ENCODE measurements at places on chromosomes 7 and 10. TPM values are rescaled to one million over a fixed set of nuclear protein-coding genes. Genes with fewer than 3 reads are reported as not detected.
A peak's percentile ranks its signal among the peaks of the same experiment; 100 is the strongest.

DNA sequence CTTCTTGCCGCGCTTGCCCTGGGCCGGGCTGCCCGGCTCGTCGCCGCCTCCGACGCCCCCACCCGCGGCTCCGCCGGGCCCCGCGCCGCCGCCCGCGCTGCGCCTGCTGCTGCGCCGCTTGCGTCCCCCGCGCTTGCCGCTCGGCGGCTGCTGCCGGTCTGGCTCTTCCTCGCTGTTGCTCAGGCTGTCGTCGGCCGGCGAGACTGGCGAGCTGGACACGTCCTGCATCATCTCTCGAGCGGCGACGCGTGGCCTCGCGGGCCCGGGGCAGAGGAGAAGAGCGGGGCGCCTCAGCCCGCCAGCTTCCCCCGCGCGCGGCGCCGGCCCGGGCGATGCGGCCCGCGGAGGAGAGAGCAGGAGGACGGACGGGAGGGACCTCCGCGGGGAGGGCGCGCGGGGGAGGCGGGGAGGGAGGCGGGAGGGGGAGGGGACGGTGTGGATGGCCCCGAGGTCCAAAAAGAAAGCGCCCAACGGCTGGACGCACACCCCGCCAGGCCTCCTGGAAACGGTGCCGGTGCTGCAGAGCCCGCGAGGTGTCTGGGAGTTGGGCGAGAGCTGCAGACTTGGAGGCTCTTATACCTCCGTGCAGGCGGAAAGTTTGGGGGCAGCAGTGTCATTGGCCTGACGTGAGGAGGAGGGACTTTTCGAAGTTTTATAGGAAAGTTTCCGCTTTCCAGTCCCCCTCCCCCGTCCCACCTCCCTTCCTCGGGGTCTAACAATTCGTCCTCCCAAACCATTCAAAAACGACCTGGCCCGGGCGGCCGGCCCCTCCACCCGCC, at the start of gene TWIST1:
Gene TWIST1 (minus strand): TSS at position 546 of the 779 bp plus-strand sequence. CDS start 315 bp downstream, at position 231.
- DNase-seq = peak; percentile 73

- DNase-seq = no peak
Observed at GRCh38 chr10:62237966-62238365, 30.7 kb downstream of the RTKN2 start.

- no peak for DNase-seq
Observed at GRCh38 chr10:57894361-57894760, 373.3 kb downstream of the IPMK start.

GRCh38 chr7:219581-220150, 27.3 kb downstream of the FAM20C start:
- peak; percentile 67 for DNase-seq

DNA sequence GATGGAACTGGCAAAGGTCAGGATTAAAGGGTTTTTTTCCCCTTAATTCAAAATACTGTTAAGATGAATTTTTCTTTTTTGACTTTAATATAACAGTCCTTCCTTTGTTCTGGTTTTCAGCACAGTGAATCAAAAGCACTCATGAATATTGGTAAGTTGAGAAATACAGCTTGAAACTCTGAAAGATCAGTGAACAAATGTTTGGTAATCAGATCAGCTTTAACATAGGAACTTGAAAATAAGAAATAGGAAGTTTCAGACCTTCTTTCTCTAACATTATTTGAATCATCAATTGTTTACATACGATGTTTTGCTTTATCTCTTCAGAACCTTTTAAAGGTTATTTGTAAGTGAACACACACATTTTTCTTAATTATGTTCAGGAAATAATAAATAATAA, 90.5 kb downstream of the SGMS1 start:
- DNase-seq = no peak

DNA sequence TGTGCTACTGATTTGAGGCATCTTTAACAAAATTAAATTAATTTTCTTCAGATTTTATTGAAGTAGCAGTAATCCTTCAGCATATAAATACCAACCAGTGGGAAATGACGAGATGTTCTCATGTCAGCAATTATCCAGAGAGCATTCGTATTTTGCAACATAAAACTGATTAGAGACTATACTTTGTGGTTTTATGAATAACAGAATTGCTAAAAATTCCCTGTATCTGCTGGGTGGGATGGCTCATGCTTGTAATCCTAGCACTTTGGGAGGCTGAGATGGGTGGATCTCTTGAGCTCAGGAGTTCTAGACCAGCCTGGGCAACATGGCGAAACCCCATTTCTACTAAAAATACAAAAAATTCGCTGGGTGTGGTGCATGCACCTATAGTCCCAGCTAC, 56.9 kb downstream of the ATAD1 start:
- no peak for DNase-seq

GRCh38 chr7:4861673-4862072, at the start of gene PAPOLB:
TSS of gene PAPOLB (minus strand) at chr7:4862030. CDS start at chr7:4861810, 220 bp downstream.
- peak; percentile 67 for DNase-seq

DNA sequence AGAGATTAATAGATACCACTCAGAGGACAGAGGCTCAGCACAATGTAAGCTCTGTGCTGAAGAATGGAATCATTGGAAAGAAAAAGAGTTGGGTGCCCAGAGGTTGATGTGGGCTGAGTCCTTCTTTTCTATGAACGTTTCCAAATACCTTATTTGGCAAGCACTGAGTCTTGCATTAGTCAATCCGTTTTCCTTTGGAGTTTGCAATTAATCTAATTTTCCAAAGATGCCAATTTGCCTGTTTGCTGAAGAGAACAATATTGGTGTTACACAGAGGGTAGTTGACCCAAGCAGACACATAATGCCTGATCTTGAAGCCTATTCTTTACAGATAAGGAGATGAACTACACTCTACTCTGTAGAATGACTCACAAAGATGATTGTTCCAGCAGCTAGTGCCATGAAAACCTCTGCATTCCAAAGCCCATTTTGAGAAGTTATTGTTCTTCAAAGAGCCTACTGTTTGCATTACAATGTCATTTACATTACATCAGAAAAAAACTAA, 55.4 kb upstream of the MET start:
- DNase-seq = no peak

DNA sequence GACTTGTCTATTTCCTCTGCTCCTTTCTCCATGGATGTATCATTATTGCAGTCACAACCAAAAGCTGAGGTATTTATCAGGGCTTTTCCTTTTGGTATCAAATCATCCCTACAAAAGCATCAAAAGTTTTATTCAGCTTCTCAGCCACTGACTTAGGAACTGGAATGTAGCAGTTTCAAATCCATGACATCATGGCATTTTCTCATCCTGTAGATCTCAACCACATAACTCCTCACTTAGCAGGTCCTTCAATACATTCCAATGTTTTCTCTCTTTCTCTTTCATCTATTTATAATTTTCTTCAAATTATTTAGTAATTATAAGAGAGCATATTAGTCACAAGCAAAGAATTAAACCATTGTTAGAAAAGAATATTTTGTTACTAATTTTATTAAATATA, 537.4 kb upstream of the SORCS1 start:
- DNase-seq = no peak

DNA sequence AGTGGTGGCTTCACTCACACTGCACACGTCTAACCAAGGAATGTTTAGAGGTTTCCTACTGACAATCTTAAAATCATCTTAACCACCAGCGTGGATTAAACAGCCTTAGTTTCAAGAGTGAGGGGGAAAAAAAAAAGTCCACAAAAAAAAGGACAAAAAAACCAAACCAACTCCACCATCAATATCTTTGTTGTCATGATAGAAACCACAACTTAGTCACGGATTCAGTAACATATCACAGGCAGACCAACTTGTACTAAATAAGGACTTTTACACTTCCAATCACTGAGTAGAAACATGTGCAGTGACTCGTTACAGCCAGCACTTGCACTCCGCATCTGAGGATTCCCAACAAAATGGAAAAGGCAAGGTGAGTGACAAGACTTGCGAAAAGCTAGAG, 46.5 kb downstream of the FAM171A1 start:
- no peak for DNase-seq

GRCh38 chr10:122147663-122148062, 123.4 kb upstream of the BTBD16 start:
- DNase-seq = peak; percentile 34

DNA sequence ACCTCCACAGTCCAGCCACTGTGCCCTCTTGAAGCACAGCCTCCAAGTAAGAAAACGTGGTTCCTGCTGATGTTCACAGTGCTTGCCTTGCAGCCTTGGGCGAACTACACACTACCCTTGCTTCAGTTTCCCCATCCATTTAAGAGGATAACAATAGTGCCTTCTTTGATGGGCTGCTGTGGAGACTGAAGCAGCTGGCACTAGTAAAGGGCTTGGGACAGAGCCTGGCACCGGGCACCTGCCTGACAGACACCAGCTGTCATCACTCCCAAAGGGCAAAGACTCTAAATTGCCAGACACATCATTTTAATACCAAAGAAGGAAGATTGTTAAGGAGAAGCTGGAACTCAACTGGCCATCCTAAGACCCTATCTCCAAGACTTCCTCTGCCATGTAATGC, 3.1 kb upstream of the C10orf90 start:
- DNase-seq = no peak

DNA sequence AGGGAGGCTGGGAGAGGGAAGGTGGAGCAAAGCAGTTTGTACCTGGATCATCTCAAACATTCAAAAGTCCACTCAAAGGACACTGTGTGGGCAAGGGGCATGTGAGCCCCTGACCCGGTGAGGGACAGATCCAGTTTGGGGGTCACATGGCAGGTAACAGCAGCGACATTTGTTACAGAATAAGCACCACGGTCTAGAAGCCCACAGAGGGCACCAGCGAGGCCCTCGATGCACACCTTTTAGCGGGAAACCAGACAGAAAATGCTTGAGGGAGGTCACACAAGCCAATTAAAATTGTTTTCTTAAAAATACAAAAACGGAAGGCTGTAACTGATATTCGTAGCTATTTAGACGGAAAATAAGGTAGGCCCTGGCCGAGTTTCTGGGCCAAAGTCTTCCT, 144.4 kb downstream of the ZMYND11 start:
- no peak for DNase-seq

GRCh38 chr10:15279236-15279635, 91.9 kb downstream of the FAM171A1 start:
- no peak for DNase-seq

DNA sequence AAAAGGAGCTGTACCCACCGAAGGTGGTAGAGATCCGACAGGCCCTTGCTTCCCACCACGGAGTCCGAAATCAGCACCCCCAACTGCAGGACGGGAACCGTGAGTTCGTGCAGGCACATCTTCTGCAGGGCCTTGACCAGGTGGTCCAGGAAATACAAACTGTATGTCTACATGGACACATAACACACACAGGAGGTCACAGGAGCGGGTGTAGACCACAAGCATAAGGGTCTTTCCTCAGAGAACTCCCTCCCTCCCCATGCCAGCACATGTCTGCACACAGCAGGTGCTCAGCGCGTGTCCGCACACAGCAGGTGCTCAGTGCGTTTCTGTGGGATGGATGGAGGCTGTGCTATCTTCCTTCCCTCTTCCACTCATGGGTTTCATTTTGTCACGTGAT, 69.7 kb downstream of the CFAP46 start:
- DNase-seq = no peak

- no peak for DNase-seq
Observed at GRCh38 chr10:80274396-80275134, 14.9 kb downstream of the MAT1A start.

DNA sequence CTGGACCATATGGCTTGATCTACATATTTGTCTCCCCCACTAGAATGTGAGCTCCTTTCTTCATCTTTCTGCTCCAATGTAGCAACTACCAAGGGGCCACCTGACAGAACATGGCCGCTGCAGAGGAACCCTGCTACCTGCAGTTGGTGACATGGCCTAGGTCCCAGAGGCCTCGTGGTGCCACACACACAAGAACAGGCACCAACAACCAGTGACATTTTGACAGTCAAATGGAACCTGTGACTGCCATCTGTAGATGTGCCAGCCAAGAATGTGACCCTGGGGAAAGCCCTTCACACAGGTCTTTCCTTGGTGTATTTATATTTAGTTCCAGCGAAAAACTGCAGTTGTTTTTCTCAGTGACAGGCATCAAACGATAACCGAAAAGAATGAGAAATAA, 67.9 kb upstream of the ANKRD1 start:
- no peak for DNase-seq

DNA sequence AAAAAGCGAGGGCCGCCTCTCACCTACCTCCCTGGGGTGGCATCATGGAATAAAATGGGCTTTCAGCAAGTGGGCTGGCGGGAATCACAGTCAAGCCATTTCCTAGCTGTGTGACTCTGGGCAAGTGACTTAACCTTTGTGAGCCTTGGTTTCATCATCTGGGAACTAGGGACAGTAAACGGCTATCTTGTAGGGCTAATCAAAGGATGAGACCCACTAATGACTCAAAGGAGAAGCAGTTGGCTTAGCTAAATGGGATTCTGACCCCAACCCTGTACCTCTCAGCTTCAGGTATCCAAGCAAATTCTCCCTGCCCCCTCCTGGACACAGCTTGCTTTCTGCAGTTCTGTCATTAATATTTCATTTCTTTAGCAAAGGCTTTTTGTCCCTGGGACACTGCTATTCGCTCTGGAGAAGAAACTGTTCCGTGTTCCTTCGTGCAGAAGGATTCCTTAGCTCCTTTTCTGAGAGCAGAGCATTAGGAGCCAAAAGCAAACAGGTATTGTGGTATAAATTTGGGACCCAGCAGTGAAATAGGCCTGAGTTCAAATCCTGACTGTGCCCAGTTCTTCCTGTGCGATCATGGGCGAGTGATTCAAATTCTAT, 25.9 kb downstream of the TRIM8 start:
- DNase-seq = no peak

GRCh38 chr7:154647625-154648024, 355.3 kb downstream of the PAXIP1 start:
- DNase-seq = no peak

GRCh38 chr10:106392778-106393177, 771.7 kb downstream of the SORCS1 start:
- DNase-seq = no peak

GRCh38 chr10:101441541-101442455, 87.8 kb downstream of the BTRC start:
- peak; percentile 43 for DNase-seq

GRCh38 chr7:100080907-100081534, 502 bp downstream of the ZNF3 start:
- DNase-seq = no peak

- no peak for DNase-seq
Observed at GRCh38 chr7:17939606-17940301, 540 bp downstream of the SNX13 start.

GRCh38 chr7:37420946-37421695, 27.5 kb downstream of the ELMO1 start:
- DNase-seq = no peak

LRRC61 gene
- total RNA-seq = 4.7 TPM

MCMBP gene
- total RNA-seq = 30.5 TPM

AGMO gene
- 0.16 TPM for total RNA-seq

SLC26A3 gene
- total RNA-seq = not detected

SSC4D gene
- total RNA-seq = 1.3 TPM

PRRT4 gene
- total RNA-seq = 2.7 TPM

CEP55 gene
- 1.4 TPM for total RNA-seq

FZD8 gene
- 9.0 TPM for total RNA-seq

ACSL5 gene
- 6.4 TPM for total RNA-seq

C10orf53 gene
- not detected for total RNA-seq

EMX2 gene
- total RNA-seq = not detected

TYSND1 gene
- 6.2 TPM for total RNA-seq

DYNC1I1 gene
- 30.7 TPM for total RNA-seq

AKR1C4 gene
- total RNA-seq = not detected

TLX1 gene
- not detected for total RNA-seq

GRID2IP gene
- not detected for total RNA-seq
